Small intestine (tissue), 16 donors: ENCODE measurements at places on chromosomes 3 and 15. TPM values are rescaled to one million over a fixed set of nuclear protein-coding genes. Genes with fewer than 3 reads are reported as not detected.

DNA sequence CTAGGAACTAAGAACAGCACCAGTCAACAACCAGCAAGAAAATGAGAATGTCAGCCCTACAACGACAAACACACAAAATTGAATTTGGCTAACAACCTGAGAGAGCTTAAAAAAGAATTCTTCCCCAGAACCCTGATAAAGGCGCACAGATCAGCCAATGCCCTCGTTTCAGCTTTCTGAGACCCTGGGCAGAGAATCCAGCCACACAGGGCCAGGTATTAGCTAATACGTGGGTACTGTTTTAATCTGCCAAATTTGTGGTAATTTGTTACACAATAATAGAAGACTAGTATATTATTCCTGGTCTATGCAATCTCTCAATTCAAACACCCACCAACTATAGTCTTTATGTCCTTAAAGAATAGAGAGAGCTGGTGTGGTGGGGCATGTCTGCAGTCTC, 291.6 kb upstream of the GADL1 start:
- no peak for DNase-seq

GRCh38 chr15:67117370-67117769, 52.0 kb downstream of the SMAD3 start:
- no peak for DNase-seq

GRCh38 chr15:66252685-66253417, 699 bp downstream of the MEGF11 start:
- DNase-seq, result peak; percentile 9

DNA sequence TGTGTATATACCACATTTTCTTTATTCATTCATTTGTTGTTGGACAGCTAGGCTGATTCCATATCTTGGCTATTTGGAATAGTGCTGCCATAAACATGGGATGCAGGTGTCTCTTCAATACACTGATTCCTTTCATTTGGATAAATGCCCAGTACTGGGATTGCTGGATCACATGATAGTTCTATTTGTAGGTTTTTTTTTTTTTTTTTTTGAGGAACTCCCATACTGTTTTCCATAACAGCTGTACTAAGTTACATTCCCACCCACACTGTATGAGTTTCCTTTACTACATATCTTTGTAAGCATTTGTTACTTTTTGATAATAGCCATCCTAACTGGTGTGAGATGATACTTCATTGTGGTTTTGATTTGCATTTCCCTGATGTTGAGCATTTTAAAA, 437.7 kb downstream of the DIPK2A start:
- no peak for DNase-seq

DNA sequence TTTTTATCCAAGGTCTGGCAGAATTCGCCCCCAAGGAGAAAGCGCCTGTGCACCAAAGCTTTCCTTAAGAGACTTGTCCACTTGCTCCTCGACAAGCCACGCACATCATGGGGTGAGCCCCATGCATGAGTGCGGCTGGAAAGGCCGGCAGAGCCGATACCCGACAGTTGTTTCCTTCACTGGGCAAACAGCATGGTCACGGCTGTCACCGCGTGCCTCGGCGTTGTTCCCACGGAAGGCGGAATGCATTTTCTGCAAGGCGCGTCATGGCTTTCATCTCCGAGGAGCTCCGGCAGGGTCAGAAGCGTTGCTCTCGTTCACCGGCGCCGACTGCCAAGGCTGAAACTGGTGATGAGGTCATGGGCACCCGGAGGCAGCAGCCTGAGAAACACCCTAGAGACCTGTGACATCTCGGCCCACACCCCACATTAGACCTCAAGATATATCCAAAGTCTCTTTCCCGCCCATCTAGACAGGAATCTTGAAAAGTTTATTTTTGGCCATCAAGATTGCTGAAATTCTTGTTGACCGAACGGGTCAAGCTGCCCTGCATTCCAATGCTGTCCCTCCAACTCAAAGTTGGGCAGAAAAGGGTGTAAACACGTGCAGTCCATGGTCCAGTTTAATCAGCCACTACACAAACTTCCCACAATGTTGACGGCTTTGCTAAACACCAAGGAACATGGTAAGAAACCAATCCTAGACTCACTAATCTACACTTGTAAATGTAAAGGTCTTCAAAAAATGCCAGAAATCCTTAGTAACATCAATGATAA, 604 bp upstream of the TJP1 start:
- DNase-seq, result peak; percentile 88

LYZL4 gene
- not detected for polyA plus RNA-seq

ASB14 gene
- not detected for polyA plus RNA-seq

DNA sequence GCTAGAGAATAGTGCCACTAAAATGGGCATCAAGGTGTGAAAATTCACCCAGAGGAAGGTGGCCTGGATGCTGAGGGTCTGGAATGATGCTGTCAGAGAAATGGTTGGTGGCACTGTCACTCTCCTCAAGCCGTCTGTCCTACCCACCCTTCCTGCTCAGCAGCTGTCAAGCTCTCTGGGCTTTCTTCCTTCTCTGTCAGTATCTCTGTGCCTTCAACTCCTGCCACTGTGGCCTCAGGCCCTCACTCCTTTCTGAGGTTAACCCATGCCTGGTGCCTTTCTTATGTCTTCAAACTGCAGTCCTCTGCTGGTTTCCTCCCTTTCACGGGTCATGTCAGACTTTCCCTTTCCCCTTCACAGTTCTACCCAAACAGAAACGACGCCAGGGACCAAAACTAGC, 4.4 kb downstream of the MYO5C start:
- no peak for DNase-seq

DNA sequence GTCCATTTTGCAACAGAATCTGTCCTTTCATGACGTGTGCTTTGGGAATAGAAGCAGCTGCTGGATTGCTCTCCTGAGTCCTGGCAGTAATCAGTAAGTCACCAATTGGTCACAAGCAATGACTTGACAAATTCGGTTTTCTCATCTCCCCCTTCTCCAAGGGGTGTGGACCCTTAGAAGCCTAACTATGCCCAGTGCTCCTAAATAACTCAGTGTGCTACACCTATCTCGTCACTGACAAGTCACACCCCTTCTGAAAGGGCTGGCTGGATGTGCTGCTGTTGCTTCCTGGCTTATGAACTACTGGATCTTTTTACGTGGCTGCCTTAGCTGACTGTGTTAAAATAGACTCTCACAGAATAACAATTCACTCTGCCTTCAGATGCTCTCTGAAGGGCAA, 1351.5 kb downstream of the ZPLD1 start:
- DNase-seq, result no peak

DNA sequence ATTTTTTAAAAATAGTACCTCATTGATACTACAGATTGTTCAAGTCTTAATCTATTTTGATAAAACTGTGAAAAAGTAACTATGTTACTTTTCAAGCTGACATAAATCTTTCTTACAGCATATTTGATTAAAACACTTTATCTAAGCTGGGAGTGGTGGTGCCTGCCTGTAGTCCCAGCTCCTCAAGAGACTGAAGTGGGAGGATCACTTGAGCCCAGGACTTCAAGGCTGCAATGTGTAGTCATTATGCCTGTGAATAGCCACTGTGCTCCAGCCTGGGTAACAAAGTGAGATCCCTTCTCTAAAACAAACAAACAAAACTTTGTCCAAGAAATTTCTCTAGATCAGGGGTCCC, 59.6 kb upstream of the NEDD4 start:
- no peak for DNase-seq

GADL1 gene
- polyA plus RNA-seq, result 0.09 TPM

GRCh38 chr3:125511420-125512118, 8.4 kb downstream of the SNX4 start:
- no peak for DNase-seq

DNA sequence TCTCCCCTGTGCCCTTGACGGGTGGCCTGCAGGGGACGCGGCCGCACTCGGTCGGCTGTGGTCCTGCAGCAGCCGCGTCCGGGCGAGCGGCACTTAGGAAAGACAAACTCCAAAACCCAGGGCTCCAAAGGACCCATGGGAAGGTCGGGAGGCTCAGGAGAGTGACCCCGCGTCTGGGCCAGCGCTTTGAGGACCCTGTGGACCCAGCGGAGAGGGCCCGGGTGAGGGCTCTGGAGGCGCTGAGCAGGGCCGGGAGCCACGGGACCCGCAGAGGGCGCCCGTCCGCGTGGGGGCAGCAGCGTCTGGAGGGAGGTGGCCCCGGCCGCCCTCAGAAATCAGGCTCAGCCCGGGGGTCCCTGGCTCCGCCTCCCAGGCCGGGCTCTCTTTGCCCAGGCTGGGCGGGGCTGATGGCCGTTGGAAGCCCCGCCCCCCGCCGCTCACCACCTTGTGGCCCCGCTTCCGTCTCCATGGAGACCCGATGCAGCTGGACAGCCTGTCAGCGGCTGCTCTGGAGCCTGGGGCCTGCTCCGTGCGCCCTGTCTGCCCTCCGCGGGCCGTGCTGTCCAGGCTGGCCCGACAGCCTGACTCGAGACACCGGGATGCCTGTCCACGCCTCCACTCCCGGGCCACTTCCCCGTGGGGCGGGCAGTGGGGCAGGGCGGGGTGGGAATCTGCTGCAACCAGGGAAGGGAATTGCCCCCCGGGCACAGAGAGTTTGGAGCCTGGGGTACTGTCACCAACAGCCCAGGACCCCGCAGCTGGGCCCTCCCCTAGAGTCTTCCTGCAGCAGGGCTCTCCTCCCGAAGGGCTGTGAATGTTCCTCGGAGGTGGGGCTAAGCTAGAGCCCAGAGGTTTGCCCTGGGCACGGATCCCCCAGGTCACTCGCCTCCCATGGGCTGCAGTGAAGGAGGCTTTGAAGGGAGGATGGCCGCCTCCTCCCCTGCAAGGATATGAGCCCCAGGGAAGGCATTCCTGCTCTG, 34.8 kb upstream of the RPL32 start:
- peak; percentile 46 for DNase-seq

DNA sequence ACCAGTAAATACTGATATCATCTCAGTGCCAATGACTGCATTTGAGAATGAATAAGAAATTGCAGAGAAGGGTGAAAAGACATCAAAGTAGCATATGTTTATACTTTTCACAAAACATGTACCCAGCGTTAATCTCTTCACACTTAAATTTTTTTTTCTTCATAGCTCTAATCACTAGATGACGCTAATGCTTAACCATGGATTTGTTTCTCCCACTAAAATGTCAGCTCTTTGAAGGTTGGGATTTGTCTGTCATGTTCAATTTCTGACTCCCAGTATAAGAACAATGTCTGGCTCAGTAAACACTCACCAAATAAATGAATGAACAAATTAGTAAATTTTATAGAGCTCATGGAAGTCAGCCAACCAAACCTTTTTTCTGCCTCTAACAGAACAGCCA, 78.3 kb upstream of the LMCD1 start:
- no peak for DNase-seq

DNA sequence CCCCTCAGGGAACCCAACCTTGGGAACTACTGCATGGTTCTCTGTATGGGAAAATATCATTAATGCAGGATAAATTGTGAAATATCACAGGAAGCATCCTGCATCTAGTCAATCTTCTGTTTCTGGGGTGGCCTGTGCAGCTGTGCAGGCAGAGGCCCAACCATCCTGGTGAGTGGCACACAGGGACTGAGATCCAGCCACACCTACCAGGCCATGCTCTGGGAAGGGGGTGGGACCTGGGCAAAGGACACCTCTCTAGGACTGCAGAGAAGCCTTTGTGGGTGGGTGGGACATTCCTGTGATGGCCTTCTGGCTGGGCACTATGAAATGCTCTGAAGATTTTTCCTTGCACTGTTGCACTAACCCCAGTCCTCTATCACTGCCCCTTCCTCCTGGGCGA, 26.8 kb downstream of the CCRL2 start:
- DNase-seq, result no peak

CFAP92 gene
- polyA plus RNA-seq, result not detected

GRCh38 chr3:171125010-171125409, 98.5 kb upstream of the SLC2A2 start:
- DNase-seq, result no peak

FHIT gene
- polyA plus RNA-seq, result 5.9 TPM

DNA sequence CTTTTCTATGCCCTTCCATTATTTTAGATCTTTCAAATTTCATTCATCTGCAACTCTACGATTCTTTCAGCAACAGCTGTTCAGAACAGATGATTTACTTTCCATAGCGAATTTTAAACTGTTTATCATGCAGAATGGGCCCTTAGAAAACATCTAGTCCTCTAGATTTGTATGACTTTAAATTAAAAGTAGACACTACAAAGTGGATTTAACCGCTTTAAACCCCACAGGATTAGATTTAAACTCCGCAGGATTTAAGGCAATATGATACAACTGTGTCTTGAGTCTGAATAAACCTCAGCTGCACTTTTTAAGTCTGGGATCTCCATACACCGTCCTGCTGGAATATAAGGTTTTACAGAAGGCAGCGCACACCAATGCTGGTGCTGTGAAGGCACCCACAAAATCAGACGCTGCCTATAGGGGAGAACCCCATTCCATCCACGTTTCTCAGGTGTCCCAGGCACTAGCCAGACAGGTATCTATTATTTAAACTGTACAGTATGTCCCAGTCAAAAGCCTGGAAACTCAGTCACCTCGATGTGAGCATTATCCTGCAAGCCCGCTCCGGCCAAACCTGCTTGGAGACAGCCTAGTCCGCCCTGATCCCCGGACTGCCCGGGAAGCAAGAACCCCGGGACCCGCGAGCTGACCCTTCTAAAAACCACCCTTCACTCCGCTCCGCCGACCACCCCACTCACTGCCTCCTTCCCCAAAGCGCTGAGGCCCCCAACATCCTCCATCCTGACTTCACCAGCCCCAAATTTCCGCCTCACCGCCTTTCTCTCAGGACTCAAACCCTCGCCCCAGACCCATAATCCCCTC, 768 bp downstream of the ANO10 start:
- peak; percentile 59 for DNase-seq

DNA sequence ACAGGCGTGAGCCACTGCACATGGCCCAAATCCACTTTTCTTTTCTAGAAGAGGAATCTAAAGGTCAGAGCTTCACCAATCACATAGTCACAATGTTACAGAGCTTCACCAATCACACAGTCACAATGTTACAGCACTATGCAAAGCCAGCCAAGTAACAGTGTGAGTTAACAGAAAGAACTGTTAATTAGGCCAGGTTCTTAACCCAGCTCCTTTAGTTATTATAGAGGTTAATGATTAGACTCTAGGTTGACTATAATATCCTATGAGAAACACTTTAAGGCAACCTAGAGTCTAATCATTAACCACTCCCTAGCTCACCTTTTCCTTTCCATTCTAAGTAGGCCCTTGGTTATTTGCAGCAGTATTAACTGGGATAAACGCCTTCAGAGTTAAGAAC, 54.0 kb downstream of the TASOR start:
- DNase-seq, result peak; percentile 72

DNA sequence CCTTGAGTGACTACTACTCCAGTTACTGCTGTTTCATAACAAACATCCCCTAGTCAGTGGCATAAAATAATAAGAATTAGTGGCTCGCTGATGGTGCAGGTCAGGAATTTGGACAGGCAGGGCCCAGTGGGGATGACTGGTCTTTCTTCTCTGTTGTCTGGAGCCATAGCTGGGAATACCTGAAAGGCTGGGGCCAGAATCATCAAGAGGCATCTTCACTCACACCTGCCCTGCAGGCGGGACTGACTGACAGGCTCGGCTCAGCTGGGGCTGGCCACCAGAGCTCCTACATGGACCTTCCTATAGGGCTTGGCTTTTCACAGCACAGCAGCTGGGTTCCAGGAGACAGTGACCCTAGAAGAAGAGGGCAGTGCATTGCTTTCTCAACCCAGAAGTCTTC, 148.8 kb upstream of the ATP10A start:
- DNase-seq, result no peak
